ENCODE measurements at places on chromosomes 4 and X.

DNA sequence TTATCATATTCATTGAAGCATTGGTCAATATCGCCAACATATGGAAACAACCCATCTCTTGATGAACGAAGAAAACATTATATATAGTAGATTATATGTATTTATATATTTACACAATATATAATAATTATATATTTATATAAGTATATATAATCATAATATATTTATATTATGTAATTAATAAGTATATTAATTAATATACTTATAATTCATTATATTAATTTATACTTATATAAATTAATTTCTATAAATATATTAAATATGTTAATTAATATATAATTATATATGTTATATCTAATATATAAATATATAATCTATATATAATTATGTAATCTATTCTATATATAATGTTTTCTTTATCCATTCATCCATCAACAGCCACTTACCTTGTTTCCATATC lies 69.0 kb upstream of the SRD5A3 start:
- no peak for DNase-seq

DNA sequence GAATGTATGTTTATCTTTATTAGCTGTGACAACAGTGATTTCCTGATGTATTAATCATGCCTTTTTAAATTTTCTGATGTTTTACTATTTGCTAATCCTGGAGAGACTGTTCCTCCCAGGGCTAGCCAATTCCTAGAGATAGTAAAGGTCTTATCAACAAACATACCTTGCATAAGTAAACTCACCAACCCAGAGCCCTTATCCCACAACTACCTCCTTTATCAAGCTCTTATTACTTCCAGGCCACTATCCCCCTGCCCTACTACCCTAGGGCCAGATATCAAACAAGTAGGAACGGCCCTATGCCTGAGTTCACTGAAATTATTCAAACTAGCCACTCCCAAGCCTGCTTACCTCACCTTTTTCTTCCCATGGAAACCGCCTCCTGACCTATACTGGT lies 58.2 kb upstream of the NPNT start:
- no peak for DNase-seq

- no peak for DNase-seq
Observed at GRCh38 chr4:158006990-158007389, 165.8 kb downstream of the GASK1B start.

DNA sequence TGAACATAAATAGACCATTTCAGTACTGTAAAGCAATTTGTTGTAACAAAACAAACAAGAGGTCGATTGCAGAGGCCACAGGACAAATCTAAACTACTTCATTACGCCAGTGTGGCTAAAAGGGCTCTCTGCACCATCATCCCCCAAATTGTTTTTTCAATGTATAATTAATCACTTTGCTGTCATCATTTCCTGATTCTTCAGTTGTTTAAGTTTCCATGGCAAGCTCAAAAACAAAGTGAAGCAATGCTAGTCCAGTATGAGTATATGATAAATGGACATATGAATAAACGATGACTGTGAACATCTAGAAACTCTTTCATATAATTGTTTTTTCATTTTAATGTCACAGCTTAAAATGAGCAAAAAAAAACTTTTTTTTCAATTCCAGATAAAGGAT lies 235.4 kb upstream of the FGF13 start:
- no peak for DNase-seq

DNA sequence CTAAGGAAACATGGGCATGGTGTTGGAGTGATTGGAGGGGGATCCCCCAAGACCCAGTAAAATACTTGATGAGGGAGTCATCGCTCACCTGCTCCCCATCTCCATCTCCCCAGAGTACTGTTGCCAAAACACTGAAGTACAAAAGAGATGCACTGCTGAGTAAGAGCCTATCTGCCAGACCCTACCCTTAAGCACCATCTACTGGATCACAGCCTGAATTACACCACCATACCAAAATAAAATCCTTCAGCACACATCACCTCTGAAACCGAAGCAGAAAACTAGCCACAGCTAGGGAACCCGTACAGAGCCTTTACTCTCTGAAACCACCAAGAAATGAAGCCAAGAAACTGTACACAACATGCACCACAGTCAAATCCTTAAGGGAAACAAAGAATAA lies 466.3 kb upstream of the ACTRT1 start:
- no peak for DNase-seq

DNA sequence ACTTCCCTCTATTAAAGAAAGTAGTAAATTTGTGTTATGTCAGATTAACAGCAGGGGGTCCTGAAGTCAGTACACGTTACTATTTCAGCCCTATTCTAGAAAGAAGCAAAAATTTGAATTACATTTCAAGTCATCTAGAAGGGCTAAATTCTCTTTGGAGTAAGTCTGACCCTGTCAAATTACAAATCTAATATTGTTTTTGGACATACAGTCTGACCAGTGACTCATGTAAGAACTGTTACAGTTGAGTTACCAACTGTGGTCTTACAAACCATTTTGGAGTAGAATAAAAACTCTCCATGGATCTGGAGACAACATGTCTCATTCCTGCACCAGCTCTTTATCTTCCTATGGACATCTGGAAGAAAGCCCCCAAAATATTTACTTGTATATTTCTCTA lies 36.0 kb upstream of the GYPA start:
- no peak for DNase-seq

DNA sequence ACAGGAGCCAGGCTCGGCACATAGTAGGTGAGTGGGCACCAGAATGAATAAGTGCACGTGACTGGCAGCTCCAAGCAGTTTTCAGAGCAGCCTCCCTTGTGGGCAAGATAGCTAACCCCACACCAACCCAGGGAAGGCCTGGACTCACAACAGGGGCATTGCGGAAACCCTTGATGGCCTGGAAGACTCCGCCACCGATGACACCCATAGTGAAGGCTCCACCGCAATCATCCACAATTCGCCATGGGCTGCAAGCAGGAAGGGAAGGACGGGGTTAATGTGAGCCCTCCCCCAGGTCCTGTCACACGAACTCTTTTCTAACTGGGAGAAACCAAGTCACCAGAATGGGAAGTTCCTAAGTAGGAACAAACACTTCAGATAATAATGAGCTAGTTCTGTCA lies 957 bp downstream of the TIMM17B start:
- no peak for DNase-seq

DNA sequence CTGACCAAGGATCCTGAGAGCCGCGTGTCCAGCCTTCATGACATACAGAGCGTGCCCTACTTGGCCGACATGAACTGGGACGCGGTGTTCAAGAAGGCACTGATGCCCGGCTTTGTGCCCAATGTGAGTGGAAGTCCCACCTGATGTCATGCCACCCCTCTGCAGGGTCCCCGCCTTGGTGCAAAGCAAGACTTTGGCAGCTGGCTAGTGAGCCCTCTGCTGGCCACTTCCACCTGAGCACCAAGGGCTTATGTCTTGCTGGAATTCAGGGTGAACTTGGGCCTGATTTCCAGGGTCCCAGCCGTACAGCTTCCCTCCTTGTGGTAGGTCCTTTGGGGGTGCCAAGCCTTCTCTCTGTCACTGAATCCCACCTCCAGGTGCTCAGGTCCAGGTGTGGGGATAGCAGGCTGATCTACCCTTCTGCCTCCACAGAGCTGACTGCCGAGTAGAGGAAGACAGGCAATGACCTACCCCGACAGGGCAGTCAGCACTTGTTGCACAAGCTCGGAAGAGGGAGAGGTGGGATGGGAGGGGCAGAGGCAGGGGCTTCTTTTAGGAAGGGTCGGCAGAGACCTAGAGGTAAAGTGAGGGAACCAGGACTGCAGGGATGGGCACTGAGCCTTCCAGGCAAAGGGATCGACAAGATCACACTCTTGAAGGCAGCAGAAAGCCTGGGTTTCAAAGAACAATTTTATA lies 248.1 kb downstream of the EVC2 start:
- DNase-seq = no peak

- DNase-seq = no peak
Observed at GRCh38 chr4:100106982-100107381, 83.3 kb downstream of the DDIT4L start.

DNA sequence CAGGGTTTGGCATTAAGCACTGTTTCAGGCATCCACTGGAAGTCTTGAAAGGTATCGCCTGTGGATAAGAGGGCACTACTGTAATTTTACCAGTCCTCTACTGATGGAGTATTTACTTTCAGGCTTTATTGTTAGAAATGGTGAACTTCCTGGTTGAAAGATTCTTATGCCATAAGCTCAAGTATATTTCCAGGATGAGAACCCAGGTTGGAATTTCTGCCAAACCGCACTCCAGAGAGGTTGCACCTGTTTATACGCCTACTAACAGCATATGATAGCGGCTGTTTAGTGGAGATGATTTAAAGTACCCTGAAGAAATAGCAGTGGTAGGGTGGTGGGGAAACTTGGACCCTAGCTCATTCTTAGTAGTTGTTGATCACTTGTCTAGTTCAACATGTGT lies 9.9 kb downstream of the FNIP2 start:
- no peak for DNase-seq

DNA sequence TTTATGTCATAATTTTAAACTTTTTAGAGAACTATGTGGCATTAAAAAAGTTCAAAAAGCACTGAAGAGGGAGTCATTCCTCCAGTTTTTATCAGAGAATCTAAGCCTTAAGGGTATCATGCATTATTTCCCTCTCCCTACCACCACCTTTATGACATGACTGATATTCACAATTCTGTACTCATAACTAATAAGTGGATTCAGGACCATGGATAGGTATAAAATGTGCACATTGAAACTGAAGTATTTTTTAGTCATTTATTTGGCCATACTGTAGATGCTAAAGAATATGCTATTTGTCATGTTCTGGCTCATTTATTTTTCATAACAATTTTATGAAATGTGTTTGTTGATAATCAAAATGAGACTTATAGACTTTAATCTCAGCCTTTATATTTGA lies 897.5 kb upstream of the AGA start:
- DNase-seq = no peak

DNA sequence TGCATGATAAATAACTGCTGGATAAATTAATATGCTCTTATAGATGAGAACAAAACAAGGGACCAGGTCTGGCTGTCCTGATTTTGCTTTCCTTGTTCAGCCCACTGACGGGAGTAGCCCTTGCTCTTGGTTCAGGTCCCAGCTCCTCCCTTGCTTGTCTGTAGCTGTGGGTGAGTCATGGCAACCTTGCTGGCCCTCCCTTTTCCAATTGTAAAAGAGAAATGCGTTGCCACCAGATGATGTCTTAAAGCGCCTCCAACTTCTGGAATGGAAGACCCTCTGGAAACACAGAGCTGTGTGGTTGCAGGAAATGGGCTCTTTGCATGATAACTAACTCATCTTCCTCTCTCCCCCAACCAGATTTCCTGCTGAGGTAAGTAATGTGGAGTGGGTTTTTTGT lies 171.4 kb downstream of the AASDH start:
- no peak for DNase-seq

GRCh38 chr4:124018383-124019317 lies 622.1 kb downstream of the SPRY1 start:
- no peak for DNase-seq

- no peak for DNase-seq
Observed at GRCh38 chr4:182454440-182455013, 211.3 kb downstream of the TENM3 start.

- DNase-seq = no peak
Observed at GRCh38 chr4:92050875-92051274, 252.9 kb upstream of the GRID2 start.

- no peak for DNase-seq
Observed at GRCh38 chr4:113316879-113317278, 267.4 kb downstream of the ANK2 start.

DNA sequence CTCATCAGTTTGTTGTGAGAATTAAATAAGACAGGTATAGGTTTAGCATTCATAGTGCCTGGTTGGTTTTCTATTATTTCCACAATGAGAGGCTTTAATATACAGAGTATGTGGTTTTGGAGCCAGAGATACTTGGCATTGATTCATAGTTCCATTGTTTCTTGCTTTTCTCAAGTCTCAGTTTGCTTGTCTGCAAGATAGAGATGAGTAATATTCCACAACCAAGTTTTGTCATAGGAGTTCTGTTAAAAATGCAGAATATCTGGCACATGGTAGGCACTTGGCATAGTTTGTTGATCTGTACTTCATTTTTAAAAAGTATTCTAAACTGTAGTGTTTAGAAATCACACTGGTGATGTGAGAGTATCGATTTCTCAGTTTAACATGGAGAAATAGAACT lies 37.5 kb upstream of the EDA2R start:
- DNase-seq = no peak

- no peak for DNase-seq
Observed at GRCh38 chr4:53617101-53617680, 25.9 kb upstream of the LNX1 start.

DNA sequence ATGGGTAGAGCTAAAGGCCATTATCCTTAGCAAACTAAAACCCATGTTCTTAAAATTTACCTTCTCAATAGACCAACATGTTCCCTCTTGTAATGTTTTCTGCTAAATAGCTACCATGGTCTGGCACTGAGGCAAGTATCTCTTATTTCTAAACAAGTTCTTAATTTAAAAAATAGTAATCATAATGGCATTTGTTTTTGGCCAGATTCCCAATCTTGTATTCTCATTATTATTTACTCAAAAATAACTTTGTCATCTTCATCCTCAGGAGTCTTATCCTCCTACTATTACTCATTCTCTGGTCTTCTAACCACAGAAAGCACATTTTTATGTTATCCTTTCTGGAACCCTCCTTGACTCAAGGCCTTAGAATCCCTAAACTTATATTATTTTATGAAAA lies 931.2 kb downstream of the CCSER1 start:
- no peak for DNase-seq

GRCh38 chrX:65647801-65648200 lies 19.7 kb upstream of the MSN start:
- DNase-seq = no peak

DNA sequence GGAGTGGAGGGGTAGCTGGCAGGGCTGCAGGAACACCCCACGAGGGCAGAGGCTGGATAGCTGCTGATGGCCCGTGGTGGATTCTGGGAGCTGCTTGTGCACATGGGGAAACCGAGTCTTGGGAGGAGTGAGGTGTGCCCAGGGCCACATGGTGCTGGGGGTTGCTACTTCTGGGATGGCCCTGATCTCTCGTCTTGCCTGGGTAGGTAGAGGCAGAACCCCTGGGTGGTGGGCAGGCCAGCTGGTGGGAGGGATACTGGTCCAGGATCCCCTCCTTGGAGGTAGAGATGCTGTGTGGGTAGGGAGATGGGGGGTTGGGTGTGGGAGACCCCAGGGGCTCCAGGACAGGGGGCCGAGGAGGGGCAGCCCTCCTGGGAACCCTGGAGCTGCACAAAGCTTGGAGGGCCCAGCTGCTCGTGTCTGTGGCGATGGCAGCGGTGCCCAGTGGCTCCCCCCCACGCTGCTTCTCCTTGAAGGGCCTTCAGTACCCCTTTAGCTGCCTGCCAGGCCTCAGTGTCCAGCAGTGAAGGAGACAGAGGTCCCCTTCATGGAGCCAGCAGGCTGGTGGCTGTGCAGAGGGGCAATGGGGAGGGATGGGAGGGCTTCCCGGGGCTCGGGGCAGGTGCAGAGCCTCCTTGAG lies 3.2 kb downstream of the NAT8L start:
- DNase-seq = no peak

DNA sequence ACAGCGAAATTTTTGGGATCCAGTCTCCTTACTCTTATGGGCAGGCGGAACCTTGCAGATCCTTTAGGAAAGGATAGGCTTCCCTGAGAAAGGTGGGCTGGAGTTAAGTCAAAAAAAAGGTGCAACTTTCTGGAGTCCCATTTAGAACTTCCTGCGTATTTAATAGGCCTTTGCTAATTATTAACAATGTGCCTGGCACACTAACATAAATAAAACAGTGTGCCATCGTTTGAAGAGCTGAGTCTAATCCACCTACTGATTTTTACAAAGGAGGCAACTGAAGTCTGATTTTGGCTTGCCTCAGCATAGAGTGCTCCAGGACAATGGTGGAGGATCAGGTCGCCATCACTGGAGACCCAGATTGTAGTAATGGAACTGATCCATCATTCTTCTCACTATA lies 15.7 kb downstream of the PLS3 start:
- no peak for DNase-seq

GRCh38 chr4:3372933-3373465 lies 68.8 kb upstream of the HGFAC start:
- no peak for DNase-seq
